ENCODE measurements at places on chromosomes 5 and 9.

GRCh38 chr5:8473827-8474568 lies 605.0 kb downstream of the MTRR start:
- DNase-seq, result no peak

GRCh38 chr5:89293810-89294209 lies 410.8 kb upstream of the MEF2C start:
- DNase-seq, result no peak

- DNase-seq, result no peak
Observed at GRCh38 chr9:69573651-69574050, 98.5 kb downstream of the APBA1 start.

- DNase-seq, result no peak
Observed at GRCh38 chr9:72349911-72350310, 15.1 kb downstream of the ZFAND5 start.

DNA sequence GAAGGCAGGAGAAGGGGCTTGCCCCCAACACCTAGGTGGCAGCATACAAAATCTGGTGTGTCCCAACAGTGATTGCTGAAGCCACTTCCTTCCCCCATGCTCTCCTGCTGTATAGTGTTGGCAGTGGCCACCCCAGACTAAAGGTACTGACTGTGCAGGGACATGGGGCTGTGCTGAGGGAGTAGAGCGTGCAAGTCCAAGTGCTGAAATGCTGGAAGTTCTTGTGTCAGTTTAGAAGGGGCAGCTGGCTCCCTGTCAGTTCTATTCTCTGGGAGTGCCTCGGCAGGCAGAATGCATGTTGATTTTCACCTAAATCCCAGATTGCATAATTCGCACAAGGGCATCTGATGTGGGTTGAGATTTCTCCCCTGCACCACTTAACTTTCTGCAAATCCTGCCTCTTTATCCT lies 68.6 kb downstream of the GDNF start:
- no peak for DNase-seq
